ENCODE measurements at places on chromosomes 7 and 10.

DNA sequence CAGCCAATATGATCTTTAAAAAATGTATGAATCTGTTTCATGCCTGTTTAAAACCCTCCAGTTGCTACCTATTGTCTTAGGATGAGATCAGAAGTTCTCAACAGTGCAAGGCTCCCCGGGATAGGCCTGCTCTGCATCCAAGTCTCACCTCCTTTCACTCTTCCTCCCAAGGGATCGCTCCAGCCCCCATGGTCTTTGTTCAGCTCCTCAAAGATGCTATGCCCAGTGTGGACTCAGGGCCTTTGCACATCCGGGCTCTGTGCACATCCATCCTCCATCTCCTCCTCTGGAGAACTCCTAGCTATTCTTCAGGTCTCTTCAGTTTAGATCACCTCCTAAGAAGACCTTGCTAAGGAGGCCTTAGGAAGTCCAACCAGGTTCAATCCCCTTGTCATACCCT lies 82.7 kb upstream of the LEP start:
- DNase-seq = no peak

DNA sequence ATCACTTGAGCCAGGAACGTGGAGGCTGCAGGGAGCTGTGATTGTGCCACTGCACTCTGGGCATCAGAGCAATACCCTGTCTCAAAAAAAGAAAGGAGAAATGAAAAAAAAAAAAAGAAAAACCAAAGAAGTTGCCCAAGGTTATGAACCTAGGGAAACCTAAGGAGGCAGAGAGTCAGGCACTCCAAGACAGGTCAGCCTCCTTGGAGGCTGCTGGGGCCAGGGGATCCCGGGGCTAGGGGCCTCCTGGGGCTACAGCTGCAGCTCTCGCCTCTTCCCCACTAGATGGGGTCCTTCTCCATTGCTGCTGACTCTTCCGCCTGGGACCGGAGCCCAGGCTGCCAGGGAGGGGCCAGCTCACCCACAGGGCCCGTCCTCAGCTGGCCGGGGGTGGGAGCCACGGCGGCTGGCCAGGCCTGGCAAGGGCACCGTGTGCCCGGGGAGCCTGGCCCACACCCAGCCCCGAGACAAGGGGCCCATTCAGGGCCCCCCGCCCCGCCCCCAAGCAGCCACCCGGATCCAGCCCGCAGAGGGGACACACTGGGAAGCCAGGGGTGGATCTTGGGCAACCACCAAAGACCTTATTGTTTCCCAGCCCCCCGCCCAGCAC lies 1.7 kb upstream of the SPACDR start:
- DNase-seq = peak; percentile 84

- DNase-seq = no peak
These were observed 16.0 kb downstream of the MXI1 start for GRCh38 chr10:110223298-110223925.

GRCh38 chr7:127924874-127925273 lies 106.4 kb downstream of the LRRC4 start:
- DNase-seq = no peak

- no peak for DNase-seq
These were observed 98.9 kb downstream of the NEURL1 start for GRCh38 chr10:103592186-103593021.

DNA sequence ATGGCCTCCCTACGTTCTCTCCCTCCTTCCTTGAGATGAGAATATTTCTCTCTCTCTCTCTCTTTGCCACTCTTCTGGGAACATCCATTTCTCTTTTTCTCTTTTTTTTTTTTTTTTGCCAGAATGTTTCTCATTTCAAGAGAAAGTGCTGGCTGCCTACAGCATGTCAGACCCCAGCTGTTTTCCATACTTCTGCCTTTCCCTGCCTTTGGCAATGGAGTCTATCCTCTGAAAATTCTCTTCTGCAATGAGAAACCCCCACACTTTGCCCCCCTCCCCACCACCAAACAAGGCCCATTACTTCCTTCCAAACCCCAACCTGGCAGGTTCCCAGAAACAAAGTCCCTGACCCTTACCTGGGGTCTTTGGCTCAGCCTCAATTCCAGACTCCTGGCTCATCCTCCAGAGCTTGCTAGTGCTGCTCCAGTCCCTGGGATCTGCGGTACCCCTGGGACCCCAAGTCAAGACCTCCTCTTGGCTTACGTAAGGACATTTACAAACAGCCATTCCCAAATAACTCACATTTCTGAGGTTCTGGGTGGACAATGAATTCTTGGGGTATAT lies 17.4 kb upstream of the CCL26 start:
- DNase-seq = peak; percentile 50

GRCh38 chr7:88772776-88773175 lies 13.3 kb downstream of the ZNF804B start:
- no peak for DNase-seq
